ENCODE measurements at places on chromosomes 7 and 10. TPM values are rescaled to one million over a fixed set of nuclear protein-coding genes. Genes with fewer than 3 reads are reported as not detected.
A peak's percentile ranks its signal among the peaks of the same experiment; 100 is the strongest.

- DNase-seq: no peak
Observed at GRCh38 chr7:115387137-115387536, 465.2 kb downstream of the MDFIC start.

GARIN1A gene
- total RNA-seq: 0.63 TPM

DNA sequence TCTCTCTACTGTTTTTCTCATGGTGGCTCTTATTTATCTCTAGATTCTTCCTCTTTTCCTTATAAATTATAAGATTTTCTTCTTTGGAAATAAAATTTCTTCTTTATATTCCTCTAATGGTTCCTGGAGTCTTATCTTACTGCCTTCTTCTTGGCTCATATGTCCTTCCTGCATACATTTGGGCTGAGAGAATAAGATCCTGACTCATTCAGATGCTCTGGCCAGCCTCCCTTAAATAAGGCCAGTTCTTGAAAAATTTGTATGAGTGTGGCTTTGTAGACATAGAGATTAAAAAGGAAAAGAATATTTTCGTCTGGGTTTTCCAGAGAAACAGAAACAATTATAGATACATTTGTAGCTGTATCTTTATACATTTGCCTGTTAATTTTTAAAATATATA is 411.3 kb downstream of the KIF20B start:
- no peak for DNase-seq

DNA sequence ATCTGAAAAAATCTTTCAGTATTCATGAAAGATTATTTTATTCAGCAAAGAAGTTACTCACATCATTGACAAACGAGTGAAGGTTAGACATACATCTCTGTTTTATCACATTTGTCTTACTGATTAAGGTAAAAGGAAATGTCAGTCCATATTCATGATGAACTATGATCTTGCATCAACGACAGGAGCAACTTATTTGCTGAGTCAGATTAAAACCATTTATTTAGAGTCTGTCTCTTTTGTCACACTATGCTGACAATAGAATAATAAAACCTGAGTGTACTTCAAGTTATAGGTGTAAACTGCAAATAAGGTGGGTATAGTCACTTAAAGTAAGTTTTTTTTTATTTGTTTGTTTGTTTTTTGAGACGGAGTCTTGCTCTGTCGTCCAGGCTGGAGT is 216.5 kb upstream of the SEMA3C start:
- DNase-seq: no peak

GRCh38 chr7:12102126-12102525 is 109.0 kb upstream of the TMEM106B start:
- DNase-seq: no peak

DNA sequence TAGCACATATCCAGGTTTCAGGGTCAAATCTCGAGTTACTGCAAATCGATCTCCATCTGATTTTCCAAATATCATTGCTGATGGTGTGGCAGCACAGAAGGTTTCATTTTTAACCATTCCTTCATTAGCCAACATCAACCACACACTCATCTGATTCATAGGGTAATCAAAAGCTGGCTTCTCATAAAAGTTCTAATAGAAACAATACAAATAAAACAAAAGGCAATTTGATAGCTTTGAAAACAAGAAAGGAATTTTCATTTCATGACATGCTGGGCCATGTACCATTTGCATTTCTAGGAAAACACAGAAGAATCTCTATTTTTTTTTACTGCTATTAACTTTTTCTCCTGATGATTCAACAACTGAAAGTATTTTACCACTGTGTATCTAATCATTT is 147.7 kb upstream of the SLC26A5 start:
- DNase-seq: peak; percentile 37

- no peak for DNase-seq
Observed at GRCh38 chr7:56157238-56157790, 41.1 kb upstream of the NUPR2 start.

DNA sequence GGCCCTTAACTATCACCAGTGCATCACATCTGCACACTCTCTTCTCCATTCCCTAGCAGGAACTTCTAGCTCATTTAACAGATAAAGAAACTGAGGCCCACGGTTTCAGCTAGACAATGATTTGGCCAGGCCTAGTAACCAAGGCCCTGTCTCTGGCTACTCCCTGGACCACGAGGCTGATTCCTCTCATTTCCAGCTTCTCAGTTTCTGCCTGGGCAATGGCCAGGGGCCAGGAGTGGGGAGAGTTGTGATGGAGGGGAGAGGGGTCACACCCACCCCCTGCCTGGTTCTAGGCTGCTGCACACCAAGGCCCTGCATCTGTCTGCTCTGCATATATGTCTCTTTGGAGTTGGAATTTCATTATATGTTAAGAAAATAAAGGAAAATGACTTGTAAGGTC is 13.5 kb downstream of the AQP1 start:
- DNase-seq: no peak

TDRD1 gene
- 0.06 TPM for total RNA-seq

- peak; percentile 58 for DNase-seq
Observed at GRCh38 chr7:116231949-116232348, 21.6 kb downstream of the TES start.

- no peak for DNase-seq
Observed at GRCh38 chr10:1559761-1560160, 177.6 kb downstream of the ADARB2 start.

DNA sequence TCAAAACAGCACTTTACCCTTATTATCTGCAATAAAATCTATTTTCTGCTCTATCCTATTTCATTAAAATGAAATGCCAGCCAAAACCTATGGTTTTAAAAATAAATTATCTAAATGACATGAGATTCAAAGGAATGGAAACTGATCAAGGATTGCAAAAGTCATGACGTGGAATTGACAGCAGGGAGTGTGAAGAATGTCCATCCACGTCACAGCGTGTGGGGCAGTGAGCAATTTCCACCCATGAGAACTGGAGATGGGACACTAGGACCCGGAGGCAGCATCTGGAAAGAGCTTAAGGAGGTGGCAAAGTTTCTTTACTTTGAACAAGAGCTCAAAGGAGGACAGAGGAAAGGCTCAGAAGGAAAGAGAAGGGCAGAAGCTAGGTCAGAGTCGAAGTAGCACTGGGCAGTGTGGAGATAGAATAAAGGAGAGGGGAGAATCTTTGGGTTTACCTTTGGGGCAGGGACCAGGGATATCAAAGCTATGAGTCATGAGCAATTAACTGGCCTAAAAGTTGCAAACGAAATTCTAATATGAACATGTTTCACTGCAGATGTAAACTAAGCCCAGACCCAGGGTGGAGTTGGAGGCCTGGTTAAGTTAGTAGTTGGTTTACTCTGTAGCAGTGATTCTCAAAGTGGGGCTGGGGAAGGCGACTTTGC is 24.9 kb upstream of the STK17A start:
- DNase-seq: no peak

EPO gene
- total RNA-seq: not detected

DNA sequence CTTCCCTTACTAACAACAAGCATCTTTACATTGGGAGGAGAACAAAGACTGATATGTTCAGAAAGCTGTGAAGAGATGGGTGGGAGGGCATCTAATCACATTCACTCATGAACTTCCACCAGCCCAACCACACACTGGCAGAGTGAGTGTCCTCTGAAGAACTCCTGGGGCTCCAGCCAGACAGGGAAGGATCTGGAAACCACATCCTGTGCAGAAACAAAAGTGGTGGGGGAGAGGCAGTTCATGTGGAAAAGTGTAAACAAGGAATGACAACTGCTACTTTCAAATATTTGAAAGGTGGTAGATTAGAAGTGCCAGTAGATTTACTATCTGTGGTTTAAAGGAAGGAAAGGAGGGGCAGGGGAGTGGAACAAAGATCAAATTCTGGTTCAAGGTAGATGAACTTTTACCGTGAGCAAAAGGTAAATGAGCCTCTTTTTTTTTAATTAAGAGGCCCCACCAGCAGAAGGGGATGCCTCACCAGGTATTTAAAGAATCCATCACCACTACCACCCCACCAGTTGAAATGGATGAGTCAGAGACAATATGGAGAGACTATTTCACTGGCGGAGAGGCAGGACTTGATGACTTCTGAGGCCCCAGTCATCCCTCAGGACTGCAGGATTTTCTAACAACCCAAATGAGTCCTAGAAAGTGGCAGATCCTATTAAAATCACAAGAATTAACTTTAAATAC is 34.5 kb downstream of the GOT1 start:
- peak; percentile 90 for DNase-seq

PNPLA8 gene
- 33.9 TPM for total RNA-seq

DNA sequence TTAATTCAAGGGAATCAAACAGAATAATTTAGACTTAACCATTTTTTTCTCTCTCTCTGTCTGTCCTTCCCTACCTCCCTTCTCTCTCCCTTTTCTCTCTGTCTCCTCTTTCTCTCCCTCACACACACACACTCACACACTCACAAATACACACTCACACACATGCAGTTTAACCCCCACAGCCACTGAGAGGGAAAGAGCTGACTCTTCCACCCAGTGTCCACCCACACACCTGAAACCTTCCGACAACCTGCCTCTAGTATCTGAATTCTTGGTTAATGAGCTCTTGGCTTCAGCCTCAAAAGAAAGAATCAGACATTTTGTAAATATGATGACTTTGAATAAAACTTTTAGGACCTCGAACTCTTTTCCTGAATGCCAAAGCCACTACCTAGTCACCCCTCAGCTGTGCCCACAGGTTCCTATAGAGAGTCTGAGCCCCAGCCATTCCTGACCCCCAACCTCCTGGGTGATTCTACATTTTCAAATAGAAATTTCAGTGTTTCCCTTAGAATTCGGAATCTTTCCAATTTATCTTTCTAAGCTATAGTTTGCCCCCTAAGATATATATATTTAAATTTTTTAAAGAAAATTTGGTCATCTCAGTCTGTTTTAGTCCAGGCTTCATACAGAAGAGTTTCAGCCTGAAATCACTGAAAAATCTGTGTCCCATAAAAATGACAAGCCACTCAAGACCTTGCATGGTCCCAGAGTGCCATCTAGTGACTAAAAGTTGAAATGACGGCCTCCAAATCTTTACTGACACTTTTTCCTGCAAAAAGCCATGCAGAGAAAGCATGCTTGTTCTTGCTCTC is 202.8 kb downstream of the IPMK start:
- DNase-seq: peak; percentile 60
